IMR-90 (cell line): ENCODE measurements at places on chromosomes 5 and 9. TPM values are rescaled to one million over a fixed set of nuclear protein-coding genes. Genes with fewer than 3 reads are reported as not detected.

GRCh38 chr5:16726538-16726946 lies 109.7 kb upstream of the RETREG1 start:
- peak; percentile 28 for DNase-seq

The NMUR2 gene
- not detected in 2 replicates for total RNA-seq

DNA sequence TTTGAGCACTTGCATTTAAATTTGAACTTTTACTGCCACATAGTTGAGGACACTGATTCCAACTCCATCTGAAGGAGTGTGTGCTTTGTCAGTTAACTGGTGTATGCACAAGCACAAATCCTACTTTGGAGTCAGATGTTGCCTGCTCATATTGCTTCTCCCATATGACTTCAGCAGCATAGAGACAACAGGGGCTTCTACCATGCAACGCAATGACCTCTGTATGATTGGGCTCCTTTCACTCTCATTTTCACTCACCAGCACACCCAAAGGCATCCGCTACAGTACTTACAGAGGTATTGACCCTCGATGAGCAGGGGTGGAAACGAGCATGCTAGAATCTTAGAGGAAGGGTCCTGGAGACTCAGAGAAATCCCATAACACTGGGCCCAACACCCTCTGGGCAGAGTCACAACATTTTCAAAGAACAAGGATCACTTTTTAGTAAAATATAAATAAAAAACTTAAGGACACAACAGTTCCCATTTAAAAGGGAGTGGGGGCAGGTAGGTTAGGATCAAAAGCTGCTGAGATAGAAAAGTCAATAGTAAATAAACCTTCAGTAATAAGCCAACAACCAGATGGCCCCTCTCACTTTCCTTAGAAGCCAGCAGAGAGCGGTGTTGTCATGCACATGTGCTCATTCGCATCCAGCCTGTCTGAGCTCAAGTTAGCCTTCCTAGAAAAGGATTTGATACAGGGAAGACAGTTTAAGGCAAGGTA lies 203.8 kb downstream of the SNCAIP start:
- DNase-seq: peak; percentile 81

- no peak for DNase-seq
Measured at GRCh38 chr5:124492444-124493224, 253.8 kb downstream of the ZNF608 start.

The PAEP gene
- not detected in 2 replicates for total RNA-seq

- DNase-seq: no peak
Measured at GRCh38 chr5:95649842-95650620, 3.5 kb downstream of the RFESD start.

DNA sequence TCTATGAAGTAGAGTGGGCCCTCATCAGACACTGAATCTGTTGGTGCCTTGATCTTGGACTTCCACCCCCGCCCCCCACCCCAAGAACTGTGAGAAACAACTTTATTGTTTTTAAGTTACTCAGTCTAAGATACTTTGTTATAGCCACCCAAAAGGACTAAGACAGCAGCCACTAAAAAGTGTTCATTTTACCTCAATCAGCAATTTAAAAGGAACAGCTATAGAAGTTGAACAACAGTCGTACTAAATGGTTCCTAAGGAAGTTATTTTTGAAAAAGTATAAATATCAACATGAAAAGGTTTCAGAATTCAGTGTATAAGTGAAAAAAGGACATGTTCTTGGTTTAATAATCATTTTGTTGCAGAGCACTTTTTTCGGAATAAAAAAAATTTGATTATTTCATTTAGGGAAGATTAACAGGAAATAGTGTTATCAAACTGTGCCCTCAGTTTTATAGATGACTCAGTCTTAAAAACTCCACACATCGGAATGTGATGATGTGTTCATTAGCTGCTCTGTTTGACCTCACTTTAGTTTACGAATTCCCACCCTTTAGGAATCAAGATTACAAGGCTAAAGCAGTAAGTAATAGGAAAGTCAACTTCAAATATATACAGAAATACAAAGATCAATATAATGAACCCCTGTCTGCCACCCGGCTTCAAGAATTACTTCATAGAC lies 71.2 kb downstream of the MTAP start:
- DNase-seq: peak; percentile 49

GRCh38 chr5:180343110-180343830 lies 9.9 kb downstream of the GFPT2 start:
- DNase-seq: peak; percentile 41

- no peak for DNase-seq
Measured at GRCh38 chr5:139394123-139394653, 716 bp downstream of the PROB1 start.
